DMS79 treated with DMSO at 0.1 percent for 48 hours (cell line): ENCODE measurements at places on chromosomes 2 and 18.

DNA sequence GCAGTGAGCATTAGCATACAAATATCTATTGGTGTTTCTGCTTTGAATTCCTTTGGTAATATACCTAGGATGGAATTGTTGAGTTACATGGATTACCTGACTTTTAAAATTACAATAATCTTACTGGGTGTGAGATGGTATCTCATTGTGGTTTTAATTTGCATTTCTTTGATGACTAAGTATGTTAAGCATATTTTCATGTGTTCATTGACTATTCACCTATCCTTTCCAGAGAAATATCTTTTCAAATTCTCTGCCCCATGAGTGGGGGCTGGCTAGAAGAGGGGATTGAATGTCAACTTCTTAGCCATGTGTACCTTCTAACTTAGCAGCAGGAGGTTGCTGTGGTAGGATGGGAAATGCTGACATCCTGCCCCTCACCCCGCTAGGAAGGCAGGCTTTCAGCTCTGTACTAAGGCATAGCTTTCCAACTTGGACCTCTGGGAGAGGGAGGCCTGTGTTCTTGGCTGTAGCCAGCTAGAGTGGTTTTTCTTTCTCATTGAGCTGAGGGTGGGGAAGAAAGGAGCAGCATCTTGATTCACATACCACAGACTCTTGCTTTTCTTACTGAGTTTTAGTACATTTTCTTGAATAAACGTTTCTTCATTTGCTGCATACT lies 63.3 kb upstream of the TTC27 start:
- no peak for DNase-seq

DNA sequence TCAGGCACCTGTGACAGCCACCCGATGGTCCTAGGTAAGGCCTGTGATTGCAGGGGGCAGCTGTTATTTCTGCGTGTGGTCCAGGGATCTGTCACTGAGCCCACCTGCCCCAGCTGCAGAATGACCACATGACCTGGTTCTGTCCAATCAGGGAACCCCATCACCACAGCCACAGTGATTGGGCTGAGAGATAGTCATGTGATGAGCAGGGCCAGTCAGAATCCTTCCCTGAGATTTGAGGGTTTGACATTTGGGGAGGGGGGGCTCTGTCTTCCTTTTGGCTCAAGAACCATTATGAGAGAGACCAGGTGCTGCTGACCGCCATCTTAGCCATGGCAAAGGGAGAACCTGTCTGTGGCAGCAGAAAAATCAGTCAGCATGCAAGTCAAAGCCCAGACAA lies 147.2 kb downstream of the SMAD7 start:
- no peak for DNase-seq

- DNase-seq, result no peak
These were observed 59.1 kb downstream of the ACSL3 start for GRCh38 chr2:222919841-222920526.

DNA sequence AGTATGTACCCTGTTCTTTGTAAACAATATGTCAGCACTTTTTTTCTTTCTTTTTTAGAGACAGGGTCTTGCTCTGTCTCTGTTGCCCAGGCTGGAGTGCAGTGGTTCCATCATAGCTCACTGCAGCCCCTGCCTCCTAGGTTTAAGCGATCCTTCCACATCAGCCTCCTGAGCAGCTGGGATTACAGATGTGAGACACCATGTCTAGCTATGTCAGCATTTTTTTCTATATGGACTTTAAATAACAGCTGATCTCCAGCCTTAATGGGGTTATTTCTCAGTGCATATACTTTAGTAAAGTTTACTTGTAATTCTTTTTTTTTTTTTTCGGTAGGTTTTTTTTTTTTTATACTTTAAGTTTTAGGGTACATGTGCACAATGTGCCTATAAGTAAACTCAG lies 26.6 kb downstream of the ABCG5 start:
- no peak for DNase-seq

DNA sequence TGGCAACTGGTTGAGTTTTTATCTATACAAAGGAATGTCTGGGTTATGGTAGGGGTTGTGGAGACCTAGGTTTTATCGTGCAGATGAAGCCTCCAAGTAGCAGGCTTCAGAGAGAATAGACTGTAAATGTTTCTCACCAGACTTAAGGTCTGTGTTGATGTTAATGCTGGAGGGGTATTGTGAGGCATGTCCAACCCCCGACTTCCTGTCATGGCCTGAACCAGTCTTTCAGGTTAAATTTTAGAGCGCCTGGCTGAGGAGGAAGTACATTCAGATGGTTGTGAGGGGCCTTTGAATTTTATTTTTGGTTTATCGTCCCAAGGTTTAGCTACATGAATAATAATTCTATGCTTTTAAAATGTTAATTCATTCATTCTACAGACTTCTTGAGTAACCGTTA lies 435.1 kb downstream of the DLGAP1 start:
- no peak for DNase-seq

DNA sequence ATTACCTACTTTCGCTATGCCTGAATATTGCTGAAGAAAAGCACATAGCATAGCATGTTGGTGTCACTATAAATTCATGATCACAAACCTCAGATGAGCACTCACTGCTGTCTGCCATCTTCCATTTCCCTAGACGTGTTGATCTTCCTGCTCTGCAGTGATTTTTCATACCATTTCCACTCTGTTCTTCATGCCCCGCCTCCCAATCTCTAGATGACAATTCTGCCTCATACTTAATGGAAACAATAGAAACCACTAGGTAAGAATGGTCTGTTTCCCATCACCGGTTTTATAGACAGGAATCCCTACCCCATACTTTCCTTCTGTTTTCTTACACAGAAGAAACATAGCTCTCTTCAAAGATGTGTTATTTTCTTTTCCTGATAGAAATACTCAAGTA lies 63.8 kb downstream of the PIK3C3 start:
- DNase-seq, result no peak

- no peak for DNase-seq
These were observed 92.5 kb downstream of the EPB41L5 start for GRCh38 chr2:120105360-120105759.

GRCh38 chr18:45505497-45506206 lies 109.6 kb upstream of the SLC14A2 start:
- no peak for DNase-seq

- no peak for DNase-seq
These were observed 31.3 kb upstream of the LRATD1 start for GRCh38 chr2:14601156-14601770.

- DNase-seq, result no peak
These were observed 117.2 kb upstream of the KLF7 start for GRCh38 chr2:207282916-207283315.

- DNase-seq, result peak; percentile 30
These were observed at the start of gene AOX1 for GRCh38 chr2:200585730-200586643. TSS of gene AOX1 (plus strand) at chr2:200586014. CDS start at chr2:200586109, 95 bp downstream.

GRCh38 chr2:23620841-23621341 lies 235.9 kb downstream of the KLHL29 start:
- DNase-seq, result peak; percentile 14

GRCh38 chr2:174259981-174260380 lies 11.6 kb upstream of the OLA1 start:
- peak; percentile 42 for DNase-seq

DNA sequence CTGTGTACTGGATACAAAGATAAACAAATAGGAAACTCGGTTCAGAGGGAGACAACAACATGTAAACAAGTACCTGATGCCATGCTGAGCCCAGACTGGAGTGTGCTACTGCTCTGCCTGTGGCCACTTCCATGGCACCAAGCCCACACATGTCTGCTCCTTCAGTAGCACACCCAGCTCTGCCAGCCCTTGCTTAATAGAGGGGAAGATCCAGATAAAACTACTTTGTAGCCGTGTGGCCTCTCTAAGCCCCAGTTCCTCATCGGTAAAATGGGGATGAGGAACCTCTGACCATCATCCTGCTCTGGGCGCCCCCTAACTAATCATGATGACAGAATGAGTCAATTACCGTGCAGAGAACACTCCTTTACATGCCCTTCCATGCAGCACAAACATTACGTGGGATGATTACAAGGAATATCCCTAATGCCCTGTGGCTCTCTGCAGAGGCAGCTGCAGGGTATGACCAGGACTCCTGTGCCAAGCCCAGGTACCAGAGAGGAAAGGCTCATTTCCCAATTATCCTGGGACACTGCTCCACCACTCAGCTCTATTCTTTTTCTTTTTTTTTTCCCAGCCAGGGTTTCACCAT lies 34.9 kb downstream of the DNMT3A start:
- DNase-seq, result peak; percentile 86

- DNase-seq, result no peak
These were observed 104.7 kb downstream of the MYT1L start for GRCh38 chr2:2226326-2226725.

GRCh38 chr18:74387383-74387782 lies 69.7 kb downstream of the DIPK1C start:
- DNase-seq, result no peak

DNA sequence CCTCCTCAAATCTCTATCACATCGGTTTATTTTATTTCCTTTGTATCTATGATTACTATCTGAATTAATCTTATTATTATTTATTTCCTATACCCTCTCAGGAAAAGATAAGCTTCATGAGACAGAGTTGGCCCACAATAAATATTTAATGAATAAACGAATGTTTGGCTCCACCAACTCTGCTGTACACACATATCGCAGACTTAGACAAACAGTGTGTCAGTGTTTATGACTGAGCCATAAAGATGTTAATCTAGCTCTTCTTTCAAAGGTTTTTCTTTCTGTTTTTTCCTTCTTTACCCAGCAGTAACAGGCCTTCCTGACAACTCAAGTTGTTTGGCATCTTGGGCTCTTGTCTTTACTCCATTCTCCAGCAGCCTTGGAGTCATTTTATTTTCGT lies 329.5 kb downstream of the CDH2 start:
- no peak for DNase-seq

GRCh38 chr18:8830067-8831060 lies 125.0 kb downstream of the MTCL1 start:
- no peak for DNase-seq

DNA sequence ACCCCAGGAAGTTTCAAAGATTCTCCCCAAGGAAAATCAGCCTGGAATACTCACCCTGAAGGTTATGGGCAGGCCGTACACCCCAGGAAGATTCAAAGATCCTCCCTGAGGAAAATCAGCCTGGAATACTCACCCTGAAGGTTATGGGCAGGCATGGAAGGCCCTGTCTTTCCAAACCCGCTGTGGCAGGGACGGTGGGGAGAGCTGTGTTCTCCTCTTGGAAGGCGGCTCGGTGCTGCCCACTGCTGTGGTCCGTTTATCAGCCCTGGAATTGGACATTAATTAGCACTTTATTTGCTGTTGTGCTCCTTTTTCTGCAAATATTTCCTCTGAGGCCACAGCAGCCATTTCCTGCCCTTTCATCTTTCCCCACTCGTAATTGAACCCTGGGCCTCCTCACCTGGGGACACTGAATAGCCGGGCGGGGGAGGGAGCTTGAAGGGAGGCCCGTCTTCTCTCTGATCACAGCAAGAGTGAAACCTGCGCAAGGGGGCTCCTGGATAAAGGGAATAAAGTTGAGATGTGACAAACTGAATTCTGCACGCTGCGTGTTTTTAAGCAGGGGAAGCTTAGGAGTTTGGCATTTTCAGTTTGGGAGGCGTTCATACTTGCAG lies 308.7 kb upstream of the SALL3 start:
- no peak for DNase-seq

GRCh38 chr18:39057423-39058064 lies 1491.9 kb upstream of the CELF4 start:
- no peak for DNase-seq

- DNase-seq, result peak; percentile 7
These were observed 238.5 kb upstream of the FBXO11 start for GRCh38 chr2:48144777-48145176.

DNA sequence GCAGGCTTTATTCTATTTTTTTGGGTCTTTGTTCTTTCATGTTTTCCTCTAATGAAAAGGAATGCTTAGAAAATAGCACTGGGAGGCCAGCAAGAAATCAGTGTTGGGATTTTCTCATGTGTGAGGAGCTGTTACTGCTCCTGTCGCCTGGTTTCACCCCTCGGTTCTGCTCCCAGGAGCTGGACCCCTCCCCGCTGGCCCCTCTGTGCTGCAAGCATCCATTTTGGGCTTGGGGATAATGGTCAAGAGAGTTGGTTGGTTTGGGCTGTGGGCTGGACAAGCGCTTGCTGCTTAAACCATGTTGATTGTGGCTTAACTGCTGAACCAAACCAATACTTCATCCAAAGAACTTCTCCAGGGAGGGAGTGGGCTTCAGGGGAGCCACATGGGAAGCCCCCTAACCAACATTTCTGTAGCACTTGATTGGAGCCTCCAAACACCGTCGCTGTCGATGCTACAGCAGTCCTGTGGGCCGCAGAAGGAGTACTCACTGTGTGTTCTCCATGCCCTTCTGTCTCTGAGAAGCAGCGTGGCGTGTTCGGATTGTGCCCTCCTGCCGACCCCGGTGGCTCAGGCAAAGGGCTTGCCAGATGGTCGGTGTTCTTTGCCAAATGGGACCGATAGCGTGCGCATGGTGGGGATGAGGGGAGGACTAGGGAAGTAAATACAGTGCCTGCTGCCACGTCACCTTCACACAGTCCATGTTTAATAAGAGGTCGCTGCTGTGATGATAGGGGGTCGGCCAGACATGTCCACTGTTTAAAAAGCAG lies 40.0 kb downstream of the AGAP1 start:
- DNase-seq, result no peak

- no peak for DNase-seq
These were observed 2.2 kb downstream of the STAMBP start for GRCh38 chr2:73830871-73831401.

- DNase-seq, result no peak
These were observed 51.0 kb downstream of the LTBP1 start for GRCh38 chr2:32997705-32998104.

DNA sequence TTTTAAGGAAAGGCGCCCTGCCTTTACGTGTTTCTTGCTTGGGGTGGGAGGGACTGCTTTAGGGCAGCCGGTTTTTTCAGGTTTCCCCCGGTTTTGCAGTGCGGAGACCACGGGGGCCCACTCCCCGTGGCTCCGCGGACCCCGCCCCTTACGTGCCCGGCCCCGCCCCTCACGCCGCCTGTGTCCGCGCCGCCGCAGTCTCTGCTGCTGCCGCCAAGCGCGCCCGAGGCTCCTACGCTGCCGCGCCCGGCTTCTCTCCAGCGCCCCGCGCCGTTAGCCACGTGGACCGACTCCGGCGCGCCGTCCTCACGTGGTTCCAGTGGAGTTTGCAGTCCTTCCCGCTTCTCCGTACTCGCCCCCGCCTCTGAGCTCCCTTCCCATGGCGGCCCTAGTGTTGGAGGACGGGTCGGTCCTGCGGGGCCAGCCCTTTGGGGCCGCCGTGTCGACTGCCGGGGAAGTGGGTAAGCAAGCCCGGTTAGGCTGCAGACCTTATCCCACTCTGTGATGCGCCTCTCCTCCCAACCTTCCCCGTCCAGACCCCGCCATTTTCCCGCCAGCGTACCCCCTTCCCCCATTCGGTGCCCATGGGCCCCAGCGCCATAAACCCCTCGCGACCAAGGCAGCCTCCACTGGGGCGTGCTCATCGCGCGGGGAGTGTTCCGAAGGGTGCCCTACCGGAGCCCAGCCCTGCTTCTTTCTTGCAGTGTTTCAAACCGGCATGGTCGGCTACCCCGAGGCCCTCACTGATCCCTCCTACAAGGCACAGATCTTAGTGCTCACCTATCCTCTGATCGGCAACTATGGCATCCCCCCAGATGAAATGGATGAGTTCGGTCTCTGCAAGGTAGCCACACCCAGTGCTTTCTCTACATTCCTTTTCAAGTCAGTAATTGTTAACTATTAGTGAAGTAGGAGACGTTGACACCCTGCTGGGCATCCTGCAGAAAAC lies at the start of gene CAD:
Gene CAD, plus strand, starts transcription at position 197 of the 949 bp plus-strand sequence. Its CDS starts 183 bp downstream, at position 380.
- peak; percentile 75 for DNase-seq
